HT1080 (cell line): ENCODE measurements at places on chromosomes 2 and 18.

DNA sequence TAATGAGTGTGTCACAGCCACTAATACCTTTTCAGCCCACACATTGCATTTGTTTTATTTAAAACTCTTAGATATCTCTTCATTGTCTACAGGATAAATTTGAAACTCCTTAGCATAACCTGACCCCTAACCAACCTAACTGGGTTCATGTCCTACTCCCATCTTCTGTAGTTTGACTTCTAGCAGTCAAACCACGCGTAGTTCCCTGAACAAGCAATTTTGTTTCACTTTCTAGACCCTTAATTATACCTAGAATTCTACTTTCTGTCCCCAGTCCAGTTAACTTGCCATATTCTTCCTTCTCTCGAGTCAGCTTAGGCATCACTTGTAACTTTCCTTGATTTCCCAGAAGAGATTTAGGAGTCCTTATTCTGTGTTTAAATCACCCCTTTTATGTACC, 55.1 kb downstream of the RBBP8 start:
- DNase-seq = no peak

DNA sequence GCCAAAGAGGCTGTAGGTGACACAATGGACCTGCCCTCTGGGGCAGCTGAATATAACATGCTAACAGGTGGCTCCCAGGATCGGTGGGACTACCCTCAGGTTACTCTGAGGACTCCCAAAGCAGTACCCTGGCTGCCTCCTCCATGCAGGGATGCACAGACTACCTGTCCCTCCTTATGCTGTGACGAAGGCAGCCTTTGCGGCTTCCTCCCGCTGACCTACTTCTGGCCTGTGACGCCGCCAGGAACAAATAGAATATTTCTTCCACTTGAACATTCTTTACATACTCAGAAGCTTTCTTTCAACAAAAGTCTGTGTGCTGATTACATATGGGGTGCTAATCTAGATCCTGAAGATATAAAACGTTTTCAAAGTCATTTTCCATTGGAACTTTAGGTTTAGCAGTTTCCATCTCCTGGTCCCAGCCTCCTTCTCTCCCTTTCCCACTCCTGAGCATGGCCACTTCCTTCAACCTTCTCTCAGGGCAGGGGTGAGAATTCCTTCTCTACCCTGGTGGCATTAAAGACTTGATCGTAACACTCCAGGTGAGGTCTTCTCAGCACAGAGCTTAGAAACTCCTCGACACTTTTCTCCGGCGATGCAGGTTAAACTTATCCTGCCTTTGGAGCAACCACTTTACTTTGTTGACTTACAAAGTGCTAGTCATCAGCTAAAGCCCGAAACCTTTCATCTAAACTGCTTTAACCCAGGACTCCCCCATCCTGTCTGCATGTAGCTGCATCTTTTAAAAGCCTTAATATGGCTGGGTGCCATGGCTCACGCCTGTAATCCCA, 58.9 kb upstream of the STK17B start:
- DNase-seq = no peak

GRCh38 chr2:235917506-235917905, 250.7 kb downstream of the GBX2 start:
- DNase-seq = no peak

DNA sequence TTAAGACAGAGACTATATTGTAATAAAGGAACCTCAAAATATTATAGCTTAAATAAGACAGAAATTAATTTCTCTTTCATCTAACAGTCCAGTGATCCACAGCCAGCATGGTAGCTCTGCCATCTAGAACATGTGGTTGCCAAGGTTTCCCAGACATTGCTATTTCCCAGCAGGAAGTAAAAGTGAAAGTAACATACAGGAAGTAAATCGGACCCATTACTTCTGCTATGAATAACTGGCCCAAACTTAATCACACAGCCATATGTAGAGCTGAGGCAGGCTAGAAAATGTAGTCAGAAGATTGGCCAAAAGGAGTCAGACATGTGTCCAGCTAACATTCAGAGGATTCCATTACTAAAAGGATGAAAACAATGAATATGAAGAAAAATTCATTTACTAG, 71.0 kb downstream of the NOL4 start:
- DNase-seq = peak; percentile 65

- peak; percentile 87 for DNase-seq
These were observed 46.9 kb upstream of the CNOT11 start for GRCh38 chr2:101205521-101206479.

- no peak for DNase-seq
These were observed 67.1 kb downstream of the CCDC102B start for GRCh38 chr18:68865021-68865420.

GRCh38 chr2:113370478-113371091, 66.9 kb upstream of the ZNG1B start:
- DNase-seq = peak; percentile 86

DNA sequence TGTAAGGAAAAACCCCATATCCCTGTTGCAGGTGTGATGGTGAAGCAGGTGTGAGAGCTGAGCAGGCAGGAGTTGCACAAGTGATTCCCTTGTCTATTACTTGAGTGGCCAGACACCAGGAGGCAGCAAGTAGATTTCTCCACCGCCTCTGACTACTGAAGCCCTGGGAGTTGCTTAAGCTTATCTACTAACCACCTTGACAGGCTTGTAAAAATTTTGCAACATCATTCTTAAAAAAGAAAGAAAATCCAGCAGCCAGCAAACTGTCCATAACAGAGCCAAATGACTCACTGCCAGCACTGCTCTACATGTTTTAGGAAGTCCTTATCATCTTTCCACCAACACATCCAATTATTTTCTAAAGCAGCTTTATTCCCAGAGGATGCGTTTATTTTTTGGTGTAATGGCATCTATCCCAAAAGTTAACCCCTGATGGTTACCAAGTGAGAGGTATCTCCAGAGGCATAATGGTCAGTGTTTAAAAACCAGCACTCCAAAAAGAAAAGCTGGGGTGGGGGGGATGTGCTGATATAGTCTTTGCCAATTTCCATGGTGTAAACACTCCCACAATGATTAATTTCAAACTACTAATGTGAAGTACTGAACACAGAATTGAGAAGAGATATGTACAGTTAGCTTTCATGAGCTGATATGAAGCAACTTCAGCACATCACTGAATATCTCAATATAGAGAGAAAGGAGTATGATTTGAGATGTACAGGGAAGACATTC, 16.3 kb upstream of the GPR39 start:
- DNase-seq = peak; percentile 32

DNA sequence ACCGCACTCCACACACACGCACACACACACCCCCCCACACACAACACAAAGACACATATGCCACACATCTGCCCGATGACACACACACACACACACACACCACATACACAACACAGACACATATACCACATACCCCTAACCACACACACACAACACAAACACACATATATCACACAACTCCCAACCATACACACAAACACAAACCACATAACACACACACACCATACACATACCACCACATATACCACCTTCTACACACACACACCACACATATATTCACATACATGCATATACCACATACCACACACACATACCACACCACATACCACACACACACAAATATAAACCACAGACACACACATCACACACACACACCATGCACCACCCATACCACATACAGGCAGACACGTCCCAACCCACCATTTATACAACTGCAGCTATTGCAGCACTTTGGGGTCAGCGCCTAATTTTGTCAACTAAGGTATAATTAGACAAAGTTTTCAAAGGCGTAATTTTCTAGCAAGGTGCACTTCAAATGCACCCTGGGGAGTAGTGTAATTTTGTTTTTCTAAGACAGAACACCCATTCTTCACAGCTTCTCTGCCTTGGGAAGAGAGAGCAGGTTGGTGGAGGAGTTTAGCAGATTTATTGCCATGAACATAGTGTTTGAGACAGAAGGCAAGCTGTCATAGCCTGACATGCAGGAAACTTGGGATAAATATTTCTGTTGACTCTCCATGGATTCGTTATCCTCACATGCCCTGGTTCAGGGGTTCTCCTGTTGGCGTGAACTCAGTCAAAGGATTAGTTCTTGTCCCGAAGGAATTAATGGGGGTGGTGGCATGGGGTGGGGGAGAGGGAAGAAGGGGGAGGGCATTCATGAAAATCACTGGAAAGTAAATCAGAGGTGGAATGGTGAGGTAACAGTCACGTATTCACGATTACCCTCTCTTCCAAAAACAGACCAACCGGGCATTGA, 416.1 kb downstream of the LPIN1 start:
- DNase-seq = no peak

DNA sequence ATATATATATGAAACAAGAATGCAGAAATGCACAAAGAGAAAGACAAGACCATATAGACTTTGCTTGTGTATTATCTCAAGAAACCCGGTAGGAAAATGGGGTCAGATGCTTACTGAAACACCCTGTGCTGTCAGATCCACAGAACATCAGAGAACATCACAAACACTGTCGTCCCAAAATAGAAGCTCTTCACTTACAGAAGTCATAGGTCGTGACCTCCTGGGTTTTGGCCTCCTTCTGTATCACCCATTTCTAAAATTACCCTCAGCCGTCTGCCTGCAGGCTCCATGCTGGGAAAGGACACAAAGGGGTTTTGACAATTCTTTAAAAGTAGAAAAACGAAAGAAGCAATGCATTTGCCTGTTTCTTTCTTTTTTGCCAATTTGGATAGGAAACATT, 137.9 kb downstream of the PAX3 start:
- DNase-seq = no peak

DNA sequence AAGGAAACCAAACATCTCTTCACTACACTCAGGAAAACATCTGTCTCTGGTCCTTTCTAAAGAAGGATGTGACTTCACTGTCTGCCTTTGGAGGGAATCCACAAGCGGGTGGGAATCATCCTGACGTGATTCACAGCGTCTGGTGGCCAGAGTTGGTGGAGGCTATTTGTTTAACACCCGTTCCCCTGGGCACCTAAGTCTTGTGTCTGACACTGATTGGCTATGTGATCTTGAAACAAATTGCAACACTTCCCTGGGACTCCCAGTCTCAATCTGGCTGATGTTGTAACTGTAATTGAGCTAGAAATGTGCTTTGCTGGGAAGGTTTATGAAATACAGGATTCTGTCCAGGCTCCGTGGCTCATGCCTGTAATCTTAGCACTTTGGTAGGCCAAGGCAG, 28.8 kb upstream of the SIX3 start:
- DNase-seq = peak; percentile 77

DNA sequence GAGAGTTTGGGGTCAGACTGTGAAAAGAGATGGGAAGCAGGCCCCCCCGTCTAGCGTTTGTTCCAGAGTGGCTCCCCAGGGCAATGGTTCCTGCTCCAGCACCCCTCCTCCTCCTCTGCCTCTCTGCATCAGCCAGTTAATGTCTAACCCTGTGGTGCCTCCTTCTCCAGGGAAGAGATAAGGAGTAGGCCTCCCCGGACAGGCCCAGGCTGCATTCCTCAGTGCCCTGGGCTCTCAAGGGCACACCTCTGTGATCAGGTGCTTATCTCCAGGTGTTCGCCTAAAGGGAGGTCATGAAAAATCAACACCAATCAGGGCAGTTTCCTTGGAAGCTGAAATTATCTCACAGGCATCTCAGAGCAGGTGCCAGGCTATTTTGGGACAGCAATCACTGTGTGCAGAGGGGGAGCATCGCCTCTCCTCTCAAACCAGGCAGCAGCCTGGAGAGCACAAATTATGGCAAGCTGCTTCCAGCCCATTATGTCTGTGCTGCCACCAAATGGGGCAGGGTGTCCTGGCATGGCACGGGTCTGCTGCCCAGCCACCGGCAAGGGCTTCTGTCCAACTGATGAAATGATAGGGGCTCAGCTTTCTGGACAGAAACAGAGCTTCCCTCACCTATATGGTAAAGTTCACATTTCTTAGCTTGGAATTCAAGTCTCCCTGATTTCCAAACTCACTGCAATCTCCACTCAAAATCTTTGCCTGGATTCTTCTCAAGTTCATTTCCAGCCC, 255.8 kb upstream of the SLC14A2 start:
- no peak for DNase-seq

DNA sequence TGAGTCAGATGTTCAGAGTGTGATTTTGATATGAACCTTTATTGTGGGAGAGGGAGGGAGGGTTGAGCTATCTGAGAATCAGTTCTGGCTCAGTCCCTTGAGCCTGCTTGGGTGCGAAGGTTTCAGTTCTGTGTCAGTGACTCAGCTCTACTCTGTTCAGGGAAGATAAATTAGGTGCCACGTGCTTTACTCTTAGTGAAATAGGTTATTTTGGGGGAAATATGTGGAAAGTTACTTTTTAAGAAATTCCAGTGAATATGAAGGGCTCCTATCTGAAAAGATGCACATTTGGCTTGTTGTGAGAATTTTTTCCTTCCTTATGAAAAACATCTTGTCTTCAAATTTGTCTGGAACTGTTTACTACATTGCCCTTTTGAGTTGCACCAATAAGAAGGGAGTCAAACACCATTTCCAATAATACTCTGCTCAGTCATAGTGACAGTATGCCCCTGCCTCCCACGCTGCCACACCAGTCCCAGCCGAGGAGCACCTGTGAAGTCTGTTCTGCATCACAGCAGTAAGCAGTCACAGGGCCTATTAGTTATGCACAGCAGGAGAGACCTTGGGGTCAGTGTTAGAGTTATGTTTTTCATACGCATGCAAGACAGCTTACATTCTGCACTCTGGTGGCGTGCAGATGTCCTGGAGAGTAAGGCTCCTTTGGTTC, 32.8 kb upstream of the DNAH7 start:
- no peak for DNase-seq

DNA sequence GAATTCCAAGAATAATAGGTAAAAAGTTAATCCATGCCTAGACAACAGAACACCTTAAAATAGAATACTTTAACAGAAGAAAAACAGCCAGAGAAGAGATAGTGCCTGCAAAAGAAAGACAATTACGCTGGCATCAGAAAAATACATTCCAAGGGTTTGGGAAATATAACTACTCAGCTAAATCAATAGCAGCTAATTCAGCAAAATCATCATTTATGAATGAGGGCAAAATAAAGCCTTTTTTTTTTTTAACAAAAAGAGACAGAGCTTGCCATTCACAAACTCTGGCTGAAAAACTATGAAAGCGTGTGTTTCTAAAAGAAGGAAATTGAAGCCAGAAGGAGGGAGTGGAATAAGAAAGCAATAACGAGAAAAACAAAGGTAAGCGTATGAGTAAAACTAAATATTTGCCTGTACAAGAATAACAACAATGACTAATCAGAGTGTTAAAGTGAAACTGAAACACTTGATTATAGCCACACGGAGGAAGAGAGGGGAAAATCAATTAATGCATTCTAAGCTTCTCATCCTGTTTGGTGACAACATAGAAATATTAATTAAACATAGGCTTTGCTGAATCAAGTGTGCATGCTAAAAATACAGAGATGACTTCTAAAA, 90.2 kb downstream of the EHD3 start:
- DNase-seq = peak; percentile 28

- no peak for DNase-seq
These were observed 31.3 kb downstream of the CIB4 start for GRCh38 chr2:26609839-26610277.

DNA sequence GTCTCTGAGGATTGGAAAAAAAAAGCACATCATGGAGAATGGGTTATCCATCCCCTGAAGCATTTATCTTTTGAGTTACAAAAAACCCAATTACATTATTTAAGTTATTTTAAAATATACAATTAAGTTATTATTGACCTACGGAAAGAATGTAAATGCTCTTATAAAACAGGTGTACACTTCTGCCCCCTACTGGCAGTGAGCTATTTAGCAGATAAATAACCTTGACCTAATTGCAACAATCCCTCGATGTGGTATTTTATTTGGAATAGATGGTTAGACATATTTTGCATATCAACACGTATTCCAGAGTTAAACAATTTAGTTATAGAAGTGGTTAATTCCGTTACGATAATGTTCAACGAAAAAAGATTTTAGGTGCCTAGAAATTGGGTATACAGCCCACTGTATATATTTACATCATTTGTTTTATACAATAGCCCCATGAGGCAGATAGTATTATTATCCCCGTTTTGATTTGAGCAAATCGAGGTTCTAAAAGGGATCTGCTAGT, 9.1 kb upstream of the DAW1 start:
- peak; percentile 50 for DNase-seq
